ENCODE measurements at places on chromosomes 5 and 9.

DNA sequence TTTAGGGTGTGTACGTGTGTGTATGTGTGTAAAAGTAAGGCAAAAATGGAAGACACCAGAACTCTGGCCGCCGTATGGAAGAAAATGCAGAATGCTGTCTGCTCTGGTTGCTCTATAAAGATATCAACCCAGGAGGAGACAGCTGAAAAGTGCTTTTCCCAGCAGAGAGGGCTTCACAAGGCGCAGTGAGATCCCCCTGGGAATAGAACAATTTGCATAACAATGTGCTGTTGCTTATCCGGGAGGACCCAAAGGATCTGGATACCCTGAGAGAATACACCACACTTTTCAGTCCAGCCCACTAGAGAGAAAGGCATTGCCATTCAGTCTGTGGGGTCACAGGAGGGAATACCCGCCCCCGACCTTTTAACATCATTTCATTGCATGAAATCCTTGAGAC lies 230.6 kb downstream of the EBF1 start:
- no peak for DNase-seq

DNA sequence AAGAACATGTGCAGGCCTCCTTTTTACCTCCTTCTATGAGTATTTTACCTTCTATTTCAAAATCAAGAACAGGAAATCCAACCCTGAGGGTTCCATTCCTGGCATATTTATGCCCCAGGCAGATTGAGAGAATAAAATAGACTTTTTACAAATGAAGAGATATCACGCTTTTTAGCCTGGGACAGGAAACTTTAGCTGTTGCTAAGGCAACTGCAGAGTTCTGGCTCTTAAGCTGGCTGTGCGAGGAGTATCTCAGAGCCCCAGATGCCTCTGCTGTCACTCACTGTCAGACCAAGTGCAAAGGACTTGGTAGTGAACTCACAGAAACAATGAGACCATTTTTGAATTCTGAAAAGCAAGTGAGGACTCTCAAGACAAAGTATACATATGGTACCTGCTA lies 69.5 kb upstream of the HSPB3 start:
- no peak for DNase-seq

DNA sequence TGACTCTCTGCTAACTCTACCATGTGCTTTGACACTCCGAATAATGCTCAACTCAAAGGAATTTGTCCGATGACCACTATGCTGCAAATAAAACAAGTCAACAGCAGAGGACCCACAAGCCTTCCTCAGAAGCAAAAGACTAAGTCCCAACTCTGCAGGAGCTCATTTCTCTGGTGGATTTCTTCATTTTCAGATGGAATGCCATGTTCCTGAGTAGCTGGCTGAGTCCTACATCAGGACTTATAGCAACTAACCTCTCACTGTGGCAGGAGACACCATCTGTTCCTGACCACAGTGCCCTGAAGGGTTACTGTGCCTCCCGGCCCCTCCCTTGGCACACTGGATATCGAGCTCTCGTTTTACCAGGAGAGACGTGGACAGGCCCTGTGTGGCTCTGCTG lies 20.8 kb downstream of the LHFPL2 start:
- DNase-seq = no peak

GRCh38 chr9:3136686-3137346 lies 292.9 kb upstream of the PUM3 start:
- DNase-seq = no peak

GRCh38 chr5:36683821-36684434 lies 77.5 kb downstream of the SLC1A3 start:
- DNase-seq = no peak

- no peak for DNase-seq
These were observed 42.8 kb upstream of the FABP6 start for GRCh38 chr5:160186480-160186879.

GRCh38 chr5:173324115-173325001 lies 3.9 kb downstream of the STC2 start:
- no peak for DNase-seq

DNA sequence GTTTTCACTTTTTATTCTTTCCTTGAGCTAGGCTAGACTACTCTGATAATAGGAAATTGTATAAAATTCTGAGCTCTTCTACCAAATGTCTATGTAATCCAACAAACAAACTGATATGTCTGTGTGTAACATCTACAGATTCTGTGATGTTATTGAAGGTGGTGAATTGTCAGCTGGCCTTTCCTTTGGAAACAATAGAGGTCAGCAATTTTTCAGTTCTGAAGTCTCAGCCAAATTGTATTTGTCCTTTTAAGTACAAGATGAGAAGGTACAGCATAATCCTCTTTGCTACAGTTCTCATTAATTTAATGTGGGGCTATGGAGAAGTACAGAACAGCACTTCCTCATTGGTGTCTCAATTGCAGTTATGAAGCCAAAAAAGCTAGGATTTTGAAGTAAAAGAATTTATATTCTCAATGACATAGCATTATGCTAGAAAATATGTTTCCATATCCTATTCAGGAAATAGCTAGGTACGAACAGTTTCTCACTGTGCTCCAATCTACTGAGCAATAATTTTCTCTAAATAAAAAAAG lies 198.0 kb downstream of the HINT1 start:
- no peak for DNase-seq

- no peak for DNase-seq
These were observed 297.7 kb downstream of the PARP8 start for GRCh38 chr5:50963971-50964745.

DNA sequence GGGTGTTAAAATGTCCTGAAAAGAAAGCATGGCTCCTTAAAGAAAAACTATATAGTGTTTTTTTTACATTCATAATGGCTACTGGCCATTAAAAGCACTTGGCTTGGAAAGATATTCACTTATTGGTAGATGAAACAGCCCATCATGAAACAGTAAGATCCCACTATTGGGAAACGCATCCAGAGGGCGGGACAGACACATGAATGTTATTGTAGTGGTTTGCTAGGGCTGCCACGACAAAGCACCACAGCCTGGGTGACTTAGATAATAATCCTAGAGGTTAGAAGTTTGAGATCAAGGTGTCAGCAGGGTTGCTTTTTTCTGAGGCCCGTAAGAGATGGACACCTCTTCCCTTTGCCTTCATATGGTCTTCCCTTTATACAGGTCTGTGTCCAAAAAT lies 139.4 kb upstream of the ANKH start:
- no peak for DNase-seq

DNA sequence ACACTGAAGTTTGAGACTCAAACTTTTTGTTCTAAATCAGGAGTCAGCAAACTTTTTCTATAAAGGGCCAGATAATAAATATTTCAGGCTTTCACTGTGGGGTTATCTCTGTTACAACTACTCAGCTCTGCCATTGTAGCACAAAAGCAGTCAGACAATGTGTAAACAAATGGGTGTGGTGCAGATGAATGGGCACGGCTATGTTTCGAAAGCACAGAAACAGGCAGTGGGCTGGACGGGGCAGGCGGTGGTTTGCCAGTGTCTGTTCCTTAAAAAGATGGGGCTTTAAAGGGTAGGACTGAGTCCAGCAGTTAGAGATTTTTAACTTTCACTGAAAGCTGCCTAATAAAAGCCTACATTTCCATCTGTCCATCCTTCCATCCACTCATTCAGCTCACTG lies 48.9 kb downstream of the PFDN1 start:
- no peak for DNase-seq

GRCh38 chr9:94624629-94625028 lies 14.7 kb downstream of the FBP1 start:
- no peak for DNase-seq

GRCh38 chr5:110965773-110966581 lies 105.5 kb upstream of the TSLP start:
- no peak for DNase-seq

GRCh38 chr5:133746834-133747233 lies 134.5 kb upstream of the FSTL4 start:
- no peak for DNase-seq

Data from NCI-H1048 (cell line).